ENCODE measurements at places on chromosomes 6 and 20.

GRCh38 chr6:394641-395289 is 3.2 kb downstream of the IRF4 start:
- no peak for DNase-seq

DNA sequence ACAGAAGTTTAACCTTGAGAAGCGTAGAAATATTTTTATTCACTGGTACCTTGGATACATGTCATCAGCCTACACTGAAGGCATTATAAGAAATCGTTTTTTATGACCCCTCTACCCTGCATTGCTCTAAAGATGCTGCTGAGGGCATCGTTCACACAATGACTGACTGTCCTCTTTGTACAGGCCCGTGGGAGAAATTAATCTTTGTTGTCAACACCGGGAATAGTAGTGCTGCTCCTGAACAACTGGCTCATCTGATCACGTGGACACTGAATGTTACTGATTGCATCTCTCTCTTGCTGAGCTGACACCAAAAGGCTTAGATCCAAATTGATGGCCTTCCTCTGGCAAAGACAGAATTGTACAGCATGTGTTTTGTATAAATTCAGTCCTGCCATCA is 157.1 kb upstream of the SMLR1 start:
- no peak for DNase-seq

GRCh38 chr20:1757072-1757471 is 99.5 kb upstream of the SIRPG start:
- no peak for DNase-seq

DNA sequence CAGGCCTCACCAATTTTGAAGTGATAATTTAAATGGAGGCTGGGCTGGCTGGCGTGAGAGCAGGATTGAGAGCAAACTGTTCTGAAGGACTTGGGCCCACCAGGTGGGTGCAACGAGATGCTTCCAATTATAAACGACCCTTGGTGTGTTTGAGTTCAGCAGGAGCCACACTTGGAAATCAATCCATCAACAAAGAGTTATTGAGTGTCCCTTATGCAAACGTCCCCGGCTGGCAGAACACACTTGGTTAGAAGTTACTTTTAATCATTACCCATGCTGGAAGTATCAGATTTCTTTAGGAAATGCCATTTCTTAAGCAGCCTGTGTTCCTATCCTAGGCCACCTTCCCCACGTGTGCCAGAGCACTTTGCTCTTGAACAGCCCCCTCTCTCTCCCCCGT is 37.8 kb upstream of the ZNF831 start:
- no peak for DNase-seq

- DNase-seq, result no peak
Observed at GRCh38 chr20:45452772-45453691, 16.5 kb upstream of the WFDC2 start.

DNA sequence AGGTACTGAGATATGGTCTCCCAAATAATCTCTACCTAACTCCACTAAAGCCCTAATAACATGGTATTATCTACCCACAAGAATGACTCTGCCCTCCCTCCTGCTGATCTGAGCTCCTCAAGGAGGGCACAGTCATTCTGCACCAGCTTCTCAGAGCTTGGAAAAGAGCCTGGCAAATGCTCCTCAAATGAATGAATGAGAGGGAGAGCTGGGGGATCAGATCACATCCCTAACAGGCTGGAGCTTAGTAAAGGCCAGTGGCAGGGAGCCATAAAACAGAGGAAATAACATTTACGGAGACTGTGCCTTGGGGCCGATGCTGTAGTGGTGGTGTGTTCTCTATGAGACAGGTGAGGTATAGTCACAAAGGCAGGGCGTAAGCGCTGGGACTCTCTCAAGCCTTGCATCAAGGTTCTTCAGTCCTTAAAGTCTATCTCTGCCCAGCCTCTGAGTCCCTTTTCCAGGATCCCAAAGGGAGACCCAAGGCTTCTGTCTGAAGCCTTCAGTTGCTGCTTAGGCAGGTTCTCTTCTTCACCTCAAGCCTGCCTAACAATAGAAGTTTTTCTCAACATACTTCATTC is 7.2 kb upstream of the NNAT start:
- no peak for DNase-seq

GRCh38 chr20:38945012-38945411 is 17.1 kb upstream of the DHX35 start:
- DNase-seq, result no peak

DNA sequence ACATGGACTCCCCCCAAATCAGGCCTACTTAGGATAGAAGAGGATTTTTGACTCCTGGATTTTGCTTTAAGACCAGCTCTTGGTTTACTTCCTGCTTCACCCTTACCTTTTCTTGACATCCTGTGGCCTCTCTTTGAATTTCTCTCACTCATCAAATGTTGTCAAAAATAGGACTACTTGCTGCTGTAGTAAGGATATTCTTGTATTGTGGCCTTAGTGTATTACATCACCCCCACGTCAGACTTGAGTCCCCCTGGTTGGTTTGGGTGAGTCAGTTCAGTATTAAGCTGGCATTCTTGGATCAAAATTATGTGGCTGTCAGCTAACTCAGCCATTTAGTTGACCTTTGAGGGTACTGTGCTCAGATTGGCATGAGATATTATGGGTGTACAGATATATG is 1.1 kb downstream of the TPX2 start:
- DNase-seq, result no peak

GRCh38 chr20:37296371-37296770 is 6.9 kb downstream of the MANBAL start:
- no peak for DNase-seq

GRCh38 chr6:163536770-163537169 is 122.3 kb downstream of the QKI start:
- no peak for DNase-seq

DNA sequence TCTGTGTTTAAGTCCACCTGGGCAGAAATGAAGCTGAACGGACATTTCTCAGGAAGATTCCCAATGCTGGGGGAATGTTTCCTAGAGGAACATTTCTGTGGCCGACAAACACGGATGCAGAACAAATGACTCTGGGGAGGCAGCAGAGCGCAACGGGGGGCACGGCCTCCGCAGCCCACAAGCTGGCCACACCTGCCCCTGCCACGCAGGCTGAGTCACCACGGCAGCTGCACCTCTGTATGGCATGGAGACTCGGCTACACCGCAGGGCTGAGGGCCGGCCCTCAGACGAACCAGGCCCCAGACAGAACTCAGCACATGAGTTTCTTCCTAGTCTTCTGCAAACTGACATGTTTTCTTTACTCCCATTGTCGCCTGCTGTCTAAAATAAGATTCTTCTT is 10.0 kb upstream of the PRR18 start:
- DNase-seq, result no peak

DNA sequence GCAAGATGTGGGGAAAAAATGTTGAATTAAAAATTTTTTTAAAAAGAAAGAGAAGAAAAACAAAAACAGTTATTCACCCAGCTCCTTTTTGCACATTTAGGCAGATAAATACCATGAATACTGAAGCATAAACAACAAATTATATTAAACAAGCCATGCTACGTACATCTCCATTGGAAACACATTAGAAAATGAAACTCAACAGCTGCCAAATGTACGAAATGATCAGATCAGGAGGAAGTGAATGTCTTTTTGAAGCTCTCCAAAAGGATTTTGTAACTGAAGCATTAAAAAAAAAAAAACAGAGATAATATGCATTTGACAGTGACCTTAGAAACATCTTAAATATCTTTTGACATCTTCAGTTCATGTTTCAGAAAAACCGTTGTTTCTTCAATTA is 56.7 kb downstream of the CD83 start:
- no peak for DNase-seq

- no peak for DNase-seq
Observed at GRCh38 chr6:91521999-91522398, 935.1 kb upstream of the MAP3K7 start.

- DNase-seq, result no peak
Observed at GRCh38 chr20:59646487-59646886, 42.1 kb downstream of the PHACTR3 start.

DNA sequence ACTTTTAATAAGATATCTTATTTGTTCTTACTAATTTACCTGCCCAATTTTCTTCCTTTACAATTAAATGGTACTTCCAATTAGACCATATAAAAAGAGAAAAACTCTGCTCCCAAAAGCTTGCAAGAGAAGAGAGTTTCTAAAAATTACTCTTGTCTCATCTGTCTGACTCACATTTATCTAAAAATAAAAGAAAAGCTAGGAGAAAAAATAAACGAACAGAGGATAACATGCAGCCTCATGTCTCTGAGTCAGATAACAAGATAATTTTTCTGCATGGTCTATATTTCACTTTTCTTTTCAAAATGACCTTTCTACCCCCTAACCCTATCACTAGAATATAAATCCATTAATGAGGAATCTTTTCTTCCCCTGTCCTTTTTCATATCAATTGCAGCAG is 127.2 kb upstream of the TCF21 start:
- no peak for DNase-seq

- no peak for DNase-seq
Observed at GRCh38 chr6:167485186-167485978, 160.5 kb downstream of the TTLL2 start.

DNA sequence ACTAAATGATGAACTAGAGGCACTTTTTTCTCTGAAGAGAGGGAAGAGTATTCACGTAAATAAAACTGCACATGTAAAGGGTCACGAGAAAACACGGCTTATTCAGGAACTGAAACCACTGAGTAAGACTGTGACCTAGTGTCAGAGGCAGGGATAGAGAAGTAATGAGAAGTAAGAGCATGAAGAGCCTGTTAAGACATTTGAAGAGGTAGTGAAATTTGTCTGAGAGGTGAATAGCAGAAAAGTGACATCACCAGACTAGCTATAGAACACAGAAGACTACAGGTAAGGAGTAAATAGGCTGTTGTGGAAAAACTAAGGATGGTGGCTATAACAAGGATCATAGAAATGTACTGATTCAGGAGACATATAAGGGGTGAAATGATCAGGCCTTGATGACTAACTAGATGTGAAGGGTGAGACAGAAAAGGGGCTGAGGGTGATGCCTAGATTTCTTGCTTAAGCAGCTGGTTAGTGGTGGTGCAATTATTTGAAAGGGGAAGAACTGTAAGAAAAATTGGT is 76.8 kb downstream of the REV3L start:
- no peak for DNase-seq

DNA sequence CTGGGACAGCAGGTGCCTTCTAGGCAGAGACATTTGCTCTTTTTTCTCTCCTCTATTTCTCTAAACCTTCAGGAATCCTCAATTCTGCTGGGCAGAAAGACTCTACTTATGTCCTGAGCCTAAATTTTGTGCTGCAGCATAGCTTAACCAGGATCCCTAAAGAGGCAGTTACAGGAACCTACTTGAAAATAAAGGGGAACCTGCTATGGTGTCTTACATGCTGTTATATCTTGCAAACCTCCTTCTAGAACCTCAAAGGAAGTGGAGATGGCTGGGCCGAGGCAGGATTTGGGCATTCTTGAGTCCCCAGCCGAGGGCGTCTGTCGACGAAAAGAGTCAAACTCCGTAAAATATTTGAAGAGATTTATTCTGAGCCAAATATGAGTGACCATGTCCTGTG is 17.1 kb upstream of the GMNN start:
- DNase-seq, result no peak

GRCh38 chr6:16562498-16562897 is 198.8 kb downstream of the ATXN1 start:
- DNase-seq, result no peak

GRCh38 chr20:52090035-52090434 is 101.5 kb downstream of the ZFP64 start:
- DNase-seq, result no peak

GRCh38 chr20:8720089-8720488 is 348.8 kb upstream of the PLCB4 start:
- DNase-seq, result no peak

- DNase-seq, result no peak
Observed at GRCh38 chr20:5172167-5172601, 45.4 kb downstream of the CDS2 start.

GRCh38 chr6:3467996-3468395 is 11.1 kb upstream of the SLC22A23 start:
- no peak for DNase-seq

GRCh38 chr20:39789411-39789810 is 827.3 kb downstream of the DHX35 start:
- no peak for DNase-seq

DNA sequence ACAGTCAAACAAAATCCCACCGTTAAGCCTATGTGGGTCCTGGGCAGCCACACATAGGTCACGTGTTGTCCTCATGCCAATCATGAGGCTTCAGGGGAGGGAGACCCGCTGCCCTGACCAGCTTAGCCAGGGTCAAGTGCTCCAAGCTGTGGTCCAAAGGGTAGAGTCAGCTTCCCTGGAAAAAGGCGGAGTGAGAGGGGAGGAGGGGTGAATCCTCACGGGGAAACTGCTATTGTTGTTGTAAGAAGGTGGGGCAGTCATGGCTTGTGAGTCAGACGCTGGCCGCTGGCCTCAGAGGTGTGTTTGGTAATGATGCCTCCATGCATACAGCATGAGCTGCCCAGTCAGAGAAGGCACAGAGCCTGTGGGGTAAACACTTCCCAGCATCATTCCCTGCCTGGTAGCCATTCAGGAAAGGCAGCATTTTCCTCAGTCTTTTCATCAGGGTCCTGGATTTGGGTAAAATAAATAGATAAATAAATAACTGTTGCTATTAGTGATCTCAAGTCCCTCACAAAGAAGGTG is 8.7 kb downstream of the CST3 start:
- no peak for DNase-seq

- DNase-seq, result peak; percentile 34
Observed at GRCh38 chr20:13261460-13262301, 40.6 kb downstream of the ISM1 start.

DNA sequence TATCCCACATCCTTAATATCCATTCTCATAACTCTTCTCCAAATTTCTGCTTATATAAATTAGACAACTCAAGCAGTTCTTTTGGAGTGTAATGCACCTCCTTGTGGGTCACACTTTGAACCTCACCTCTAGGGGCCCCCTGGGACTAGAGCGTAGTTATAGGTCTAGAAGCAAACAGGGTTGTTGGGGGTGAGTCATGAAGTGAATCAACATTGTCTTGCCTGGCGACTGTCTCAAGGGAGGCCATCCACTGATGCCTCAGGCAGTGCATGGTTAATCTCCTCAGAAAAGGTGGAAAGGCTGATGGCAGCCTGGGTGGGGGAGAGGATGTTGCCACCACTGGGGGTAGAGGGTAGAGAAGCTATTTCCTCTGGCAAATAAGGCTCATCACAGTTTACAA is 129.1 kb downstream of the TNFRSF21 start:
- peak; percentile 48 for DNase-seq

- no peak for DNase-seq
Observed at GRCh38 chr6:5199702-5200101, 61.0 kb downstream of the LYRM4 start.

- DNase-seq, result no peak
Observed at GRCh38 chr20:3339076-3339475, 68.4 kb downstream of the DNAAF9 start.

DNA sequence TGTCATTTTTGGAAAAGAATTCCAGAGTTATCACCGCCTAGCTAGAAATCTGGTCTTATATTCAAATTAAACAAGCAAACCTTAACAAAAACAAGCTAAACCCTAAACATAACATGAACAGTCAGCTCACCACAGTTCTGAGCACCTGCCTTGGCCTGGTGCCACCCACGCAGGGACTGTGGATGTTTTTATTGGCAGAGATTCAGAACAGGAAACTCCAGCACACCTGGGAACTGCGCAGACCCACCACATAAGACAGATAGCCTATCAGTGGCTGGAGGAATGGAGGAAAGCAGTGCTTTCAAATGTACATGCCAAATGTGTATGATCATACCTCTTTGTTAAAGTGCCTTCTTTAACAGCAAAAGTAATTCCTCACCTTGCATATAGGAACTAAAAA is 8.9 kb downstream of the SLC16A10 start:
- DNase-seq, result peak; percentile 57

- no peak for DNase-seq
Observed at GRCh38 chr6:30172681-30173080, 9.3 kb downstream of the TRIM15 start.

All from NCI-H1436 (cell line).